ENCODE measurements at places on chromosomes 12 and 14.

DNA sequence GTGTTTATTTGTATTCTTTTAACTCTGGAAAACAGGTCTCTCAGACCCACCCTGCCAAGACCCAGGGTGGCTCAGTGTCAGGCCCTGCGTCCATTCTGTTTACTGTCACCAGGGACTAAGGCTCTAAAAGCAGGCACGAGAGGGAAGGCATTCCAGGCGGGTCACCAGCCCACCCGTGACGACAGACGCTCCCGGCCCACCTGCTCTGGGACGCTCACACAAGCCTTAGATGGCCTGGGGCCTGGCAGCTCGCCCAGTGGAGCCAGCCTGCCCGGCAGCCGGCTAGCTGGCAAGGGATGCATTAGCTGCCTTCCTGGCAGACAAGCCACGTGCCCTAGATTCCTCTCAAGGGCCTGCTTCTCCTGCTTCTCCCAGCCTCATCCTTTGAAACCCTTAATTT, 9.2 kb upstream of the NUAK1 start:
- DNase-seq = no peak

DNA sequence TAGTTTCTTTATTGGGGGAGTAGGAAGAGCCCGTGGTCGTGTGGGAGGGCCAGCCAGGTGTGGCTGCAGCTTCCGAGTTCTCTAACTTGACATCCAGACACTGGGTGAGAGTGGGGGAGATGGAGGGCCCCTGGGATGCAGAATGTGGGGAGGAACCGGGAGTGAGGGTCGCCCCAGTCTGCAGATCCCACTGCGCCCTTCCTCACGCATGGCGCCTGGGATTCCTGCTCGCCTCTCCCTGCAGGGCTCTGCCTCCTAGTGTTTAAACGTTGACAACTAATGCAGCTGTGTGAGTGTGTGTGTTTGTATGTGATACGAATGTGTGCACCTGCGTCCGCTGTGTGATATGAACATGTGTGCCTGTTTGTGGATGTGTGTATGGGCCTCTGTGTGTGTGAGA, 34.6 kb downstream of the FZD10 start:
- DNase-seq = no peak

- no peak for DNase-seq
Measured at GRCh38 chr12:41920355-41920754, 224.3 kb downstream of the GXYLT1 start.

DNA sequence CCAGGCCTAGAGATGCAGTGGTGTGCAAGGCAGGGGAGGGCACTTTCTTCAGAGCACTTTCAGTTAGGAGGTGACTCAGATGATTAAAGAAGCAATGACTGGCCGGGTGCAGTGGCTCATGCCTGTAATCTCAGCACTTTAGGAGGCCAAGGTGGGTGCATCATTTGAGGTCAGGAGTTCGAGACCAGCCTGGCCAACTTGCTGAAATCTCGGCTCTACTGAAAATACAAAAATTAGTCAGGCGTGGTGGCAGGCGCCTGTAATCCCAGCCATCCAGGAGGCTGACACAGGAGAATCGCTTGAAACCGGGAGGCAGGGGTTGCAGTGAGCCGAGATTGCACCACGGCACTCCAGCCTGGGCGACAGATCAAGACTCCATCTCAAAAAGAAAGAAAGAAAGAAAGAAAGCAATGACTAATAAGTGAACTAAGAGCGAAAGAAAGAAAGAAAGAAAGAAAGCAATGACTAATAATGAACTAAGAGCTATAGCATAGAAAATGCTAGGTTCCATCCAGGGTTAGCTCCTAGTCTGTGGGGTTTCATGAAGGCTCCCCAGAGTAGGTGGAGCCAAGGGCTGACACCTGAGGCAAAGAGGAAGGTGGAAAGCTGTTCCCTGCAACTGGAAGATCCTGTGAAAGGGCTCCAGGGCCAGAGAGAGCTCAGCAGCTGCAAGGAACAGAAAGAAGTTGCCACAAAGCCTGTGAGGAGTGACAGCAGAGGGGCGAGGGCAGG, 334.5 kb downstream of the CACNA1C start:
- no peak for DNase-seq

- no peak for DNase-seq
Measured at GRCh38 chr14:102901633-102902032, 20.8 kb upstream of the AMN start.

DNA sequence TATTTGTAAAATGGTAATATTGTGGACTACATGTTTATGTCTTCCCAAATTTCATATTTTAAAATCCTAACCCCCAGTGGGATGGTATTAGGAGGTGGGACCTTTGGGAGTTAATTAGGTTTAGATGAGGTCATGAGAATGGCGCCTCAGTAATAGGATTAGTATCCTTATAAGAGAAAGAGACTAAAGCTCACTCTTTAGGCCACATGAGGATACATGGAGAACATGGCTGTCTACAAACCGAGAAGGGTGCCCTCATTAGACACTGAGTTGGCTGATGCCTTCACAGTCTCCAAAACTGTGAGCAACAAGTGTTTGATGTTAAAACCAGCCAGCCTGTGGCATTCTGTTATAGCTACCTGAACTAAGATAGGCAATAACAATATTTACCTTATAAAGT, 58.3 kb upstream of the OTOGL start:
- DNase-seq = no peak

DNA sequence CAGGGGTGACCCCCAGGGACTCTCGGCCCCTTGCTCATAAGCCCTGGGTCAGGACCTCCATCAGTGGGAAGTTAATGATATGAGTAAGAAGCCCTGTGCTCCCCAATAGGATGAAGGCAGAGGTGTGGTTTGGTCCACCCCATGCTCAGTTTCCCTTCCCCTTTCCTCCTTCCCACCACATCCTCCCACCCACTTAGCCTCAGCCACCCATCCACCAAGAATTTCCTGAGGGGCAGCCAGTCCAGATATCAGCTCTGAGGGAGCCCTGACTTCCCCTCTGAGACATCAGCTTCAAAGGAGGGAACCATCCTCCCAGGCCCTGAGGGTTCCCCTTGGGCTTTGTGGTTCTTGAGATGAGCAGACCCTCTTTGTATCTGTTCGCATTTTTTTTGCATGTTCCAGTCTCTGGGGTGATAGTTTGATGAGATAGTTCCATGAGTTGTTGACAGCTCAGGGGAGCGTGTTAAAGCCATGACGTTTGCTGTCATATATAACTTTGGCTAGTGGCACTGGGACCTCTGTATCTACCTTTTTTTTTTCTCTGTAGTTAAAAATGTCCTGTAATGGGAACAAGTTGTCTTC, 71.2 kb downstream of the LGMN start:
- no peak for DNase-seq

- no peak for DNase-seq
Measured at GRCh38 chr14:50230401-50230700, 1.0 kb downstream of the SOS2 start.

GRCh38 chr14:102986810-102987579, 64.5 kb downstream of the AMN start:
- DNase-seq = no peak

GRCh38 chr12:113244478-113244958, 23.3 kb downstream of the TPCN1 start:
- DNase-seq = no peak

GRCh38 chr14:102893452-102893851, 29.0 kb upstream of the AMN start:
- no peak for DNase-seq

GRCh38 chr12:111056618-111057521, 136.5 kb upstream of the MYL2 start:
- DNase-seq = no peak

- DNase-seq = no peak
Measured at GRCh38 chr14:65487783-65488494, 75.4 kb downstream of the FUT8 start.

DNA sequence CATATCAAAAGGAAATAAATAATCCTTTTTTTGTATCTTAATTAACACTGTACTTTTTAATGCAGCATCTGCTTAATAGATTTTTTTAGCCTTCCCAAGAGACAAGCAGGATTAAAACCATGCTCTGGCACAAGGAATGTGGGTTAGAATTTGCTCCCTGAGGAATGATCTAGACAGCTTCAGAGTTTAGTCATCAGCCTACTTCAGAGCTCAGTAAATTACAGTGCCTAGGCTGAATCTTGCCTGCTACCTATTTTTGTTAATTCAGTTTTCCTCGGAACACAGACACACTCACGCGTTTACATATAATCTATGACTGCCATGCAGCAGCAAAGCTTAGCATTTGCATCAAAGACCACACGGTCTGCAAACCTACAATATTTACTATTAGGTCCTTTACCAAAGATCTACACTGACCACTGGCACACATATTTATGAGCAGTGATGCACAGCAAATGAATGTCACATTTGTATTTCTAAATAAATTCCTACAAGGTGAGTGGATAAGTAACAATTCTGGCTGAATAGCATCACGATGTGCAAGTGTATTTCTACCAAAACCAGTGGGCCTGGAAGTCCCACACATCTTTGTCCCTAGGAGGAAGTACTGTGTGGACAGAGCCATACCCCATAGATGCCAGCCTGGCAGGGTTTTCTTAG, 309.8 kb upstream of the TMEM132C start:
- no peak for DNase-seq

DNA sequence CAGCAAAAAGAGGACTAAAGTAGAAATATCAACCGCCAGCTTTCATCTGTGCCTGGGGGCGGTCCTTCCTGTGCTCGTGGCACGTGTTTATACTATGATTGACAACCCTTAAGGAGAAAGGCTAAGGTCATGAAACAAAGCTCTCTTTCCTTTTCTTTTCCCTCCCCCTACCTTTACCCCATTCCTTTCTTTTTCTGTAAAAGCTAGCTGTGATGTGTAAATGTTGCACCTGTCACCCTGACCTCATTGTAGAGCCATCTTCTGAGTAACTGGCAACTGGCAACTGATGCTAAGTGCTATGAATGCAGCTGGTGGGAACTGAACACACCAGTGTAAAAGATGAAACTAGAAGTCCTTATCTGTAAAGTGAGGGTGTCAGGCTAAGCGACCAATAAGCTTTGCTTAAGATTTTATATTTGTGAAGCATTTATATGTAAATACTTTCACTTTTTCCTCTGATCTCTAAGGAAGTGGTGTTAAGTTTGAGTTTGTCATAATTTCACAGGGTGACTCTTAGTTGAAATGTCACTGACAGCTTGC, 102.8 kb upstream of the BCAT1 start:
- DNase-seq = no peak

- DNase-seq = no peak
Measured at GRCh38 chr14:28779456-28779855, 12.9 kb downstream of the FOXG1 start.

GRCh38 chr14:74620497-74620921, 8.5 kb upstream of the LTBP2 start:
- peak; percentile 100 for DNase-seq

DNA sequence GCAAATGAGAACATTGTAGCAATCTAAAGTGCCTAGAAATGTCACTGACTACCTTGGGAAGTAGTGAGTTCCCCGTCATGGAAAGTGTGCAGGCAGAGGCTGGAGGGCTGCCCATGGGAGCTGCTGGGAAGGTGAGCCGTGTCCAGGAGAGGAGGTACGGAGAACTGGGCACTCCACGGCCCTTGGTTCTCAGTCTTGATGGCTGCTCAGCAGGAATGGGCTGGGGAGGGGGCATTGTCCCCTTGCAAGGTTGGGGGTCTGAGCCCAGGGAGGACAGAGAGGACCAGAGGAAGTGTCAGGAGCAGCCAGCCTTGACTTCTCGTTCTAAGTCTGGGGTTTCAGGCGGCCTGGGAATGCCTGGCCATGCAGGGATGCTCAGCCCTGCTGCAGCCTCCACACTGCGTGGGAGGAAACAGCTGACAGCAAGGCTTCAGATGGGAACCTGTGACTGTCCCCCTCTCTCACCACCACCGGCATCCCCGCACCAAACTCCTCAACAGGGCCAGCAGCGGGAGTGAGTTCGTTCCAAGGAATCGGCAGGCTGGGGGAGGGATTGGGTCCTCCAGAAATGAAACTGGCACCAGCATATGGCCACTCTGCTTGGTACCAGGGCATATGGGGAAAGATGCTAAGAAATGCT, 140.2 kb downstream of the BCL11B start:
- no peak for DNase-seq

DNA sequence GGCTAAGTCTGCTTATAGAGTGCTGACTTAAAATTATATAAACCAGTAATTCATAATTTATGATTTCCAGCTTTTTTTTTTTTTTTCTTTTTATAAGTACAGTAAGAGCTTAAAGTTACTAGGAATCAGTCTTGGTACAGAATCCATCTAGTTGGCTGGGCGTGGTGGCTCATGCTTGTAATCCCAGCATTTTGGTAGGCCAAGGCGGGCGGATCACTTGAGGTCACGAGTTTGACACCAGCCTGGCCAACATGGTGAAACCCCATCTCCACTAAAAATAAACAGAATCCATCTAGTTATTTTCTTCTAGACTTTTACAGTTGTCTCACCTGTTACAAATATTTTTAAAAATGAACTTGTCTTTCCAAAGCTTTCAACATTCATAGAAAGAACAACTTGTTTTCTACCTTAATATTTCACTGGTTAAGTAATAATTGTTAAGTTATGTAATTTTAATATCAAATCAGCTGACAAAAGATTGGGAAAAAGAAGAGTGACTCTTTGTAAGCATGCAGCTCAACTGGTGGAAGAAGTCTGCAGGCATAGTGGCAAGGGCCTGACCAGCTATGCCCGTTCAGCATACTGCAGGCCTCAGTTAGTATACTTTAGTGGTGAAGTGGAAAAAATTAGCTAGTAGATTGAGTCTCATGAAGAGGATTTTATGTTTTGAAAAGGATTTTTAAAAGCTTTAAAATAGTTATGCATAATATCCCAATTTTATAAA, 17.4 kb upstream of the PSMA3 start:
- no peak for DNase-seq

GRCh38 chr14:95250936-95251335, 68.8 kb downstream of the CLMN start:
- DNase-seq = no peak

DNA sequence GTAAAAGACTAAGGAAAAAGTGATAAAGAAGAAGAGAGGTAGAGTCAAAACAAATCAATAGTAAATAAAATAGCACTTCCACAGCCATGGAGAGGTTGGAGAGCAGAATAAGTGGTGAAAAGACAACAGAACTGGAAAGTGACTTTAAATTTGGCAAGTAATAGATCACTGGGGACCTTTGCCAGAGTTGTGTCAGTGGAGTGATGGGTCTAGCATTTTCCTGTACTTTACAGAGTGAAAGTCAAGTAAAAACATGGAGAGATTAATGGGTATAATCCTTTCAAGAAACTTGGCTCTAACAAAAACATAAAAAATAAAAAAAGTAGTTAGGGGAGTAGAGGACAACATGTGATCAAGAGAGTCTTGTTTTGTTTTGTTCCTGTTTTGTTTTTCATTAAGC, 502.2 kb upstream of the RPL10L start:
- DNase-seq = no peak

- no peak for DNase-seq
Measured at GRCh38 chr12:50839042-50839441, 3.7 kb upstream of the TMPRSS12 start.

DNA sequence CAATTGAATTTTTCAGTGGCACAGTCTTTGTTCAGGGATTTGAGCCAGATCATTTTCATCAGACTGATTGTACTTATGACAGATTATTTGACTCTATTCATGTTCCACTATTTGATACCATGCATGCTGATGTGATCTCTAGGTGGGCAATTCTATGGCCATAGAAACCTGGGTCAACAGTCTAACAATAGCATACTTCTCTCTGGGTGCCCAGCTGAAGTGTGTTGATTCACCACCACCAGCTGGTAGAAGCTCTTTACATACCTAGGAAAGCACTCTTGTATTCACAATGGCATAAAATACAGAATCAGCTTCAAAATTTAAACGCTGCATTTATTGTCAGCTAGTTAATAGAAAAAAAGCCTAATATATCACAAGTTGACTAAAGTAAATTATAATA, 90.2 kb upstream of the TMTC2 start:
- DNase-seq = no peak

Measured in kidney epithelial cell (primary cell).